Activated naive CD4-positive, alpha-beta T cell (primary cell): ENCODE measurements at places on chromosomes 1 and 21.
A peak's percentile ranks its signal among the peaks of the same experiment; 100 is the strongest.

DNA sequence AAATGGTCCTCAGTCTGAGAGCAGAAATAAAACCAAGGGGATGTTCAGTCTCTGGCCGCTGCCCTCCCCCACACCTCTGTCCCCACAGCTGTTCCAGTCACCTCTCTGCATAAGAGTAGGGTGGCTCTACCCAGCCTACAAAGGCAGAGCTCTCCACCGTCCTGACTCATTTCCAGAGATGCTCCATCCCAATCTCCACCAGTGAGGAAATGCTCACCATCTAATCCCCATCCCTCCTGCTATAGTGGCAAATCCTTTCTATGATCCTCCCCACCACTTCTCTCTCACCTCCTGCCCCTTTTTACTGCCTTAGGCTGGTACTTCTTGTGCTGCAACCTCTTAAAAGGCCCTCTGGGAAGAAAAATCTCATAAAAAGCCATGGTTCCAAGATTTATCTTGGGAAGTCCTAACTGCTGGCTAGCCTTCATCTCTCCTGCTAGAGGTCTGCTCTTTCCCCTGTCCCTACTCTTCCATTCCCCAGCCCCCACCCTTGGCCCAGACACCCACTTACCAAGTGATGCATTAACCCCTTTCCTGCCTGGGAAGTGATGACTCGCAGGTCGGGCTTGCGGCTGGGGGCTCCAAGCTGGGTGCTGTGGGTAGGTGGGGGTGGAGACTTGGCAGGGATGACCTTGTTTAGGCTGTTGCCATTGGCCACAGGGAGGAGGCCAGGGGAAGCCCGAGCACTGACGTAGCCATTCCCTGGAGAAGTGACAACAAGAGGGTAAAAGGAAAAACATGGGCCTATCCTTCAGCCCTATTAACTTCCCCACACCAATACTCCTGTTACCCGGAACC is 23.9 kb downstream of the MEF2D start:
- no peak for DNase-seq

DNA sequence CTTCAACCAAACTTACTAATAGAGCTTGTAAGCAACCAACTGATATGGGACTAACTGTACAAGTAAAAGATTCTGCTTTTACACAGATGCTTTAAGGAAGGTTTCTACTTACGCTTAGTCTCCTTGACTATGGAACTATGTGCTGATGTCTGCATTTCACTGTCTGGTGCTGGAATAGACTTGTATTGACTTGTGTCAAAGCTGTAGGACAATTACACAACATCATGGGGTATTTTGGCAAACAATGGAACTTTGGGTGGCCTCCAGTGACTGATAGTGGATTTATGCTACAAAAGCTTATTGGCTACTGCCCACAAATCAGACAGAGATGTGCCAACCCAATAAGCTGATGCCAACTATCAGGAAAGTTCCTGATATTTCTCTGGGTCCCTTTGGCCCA is 10.6 kb downstream of the CBR1 start:
- no peak for DNase-seq

- DNase-seq = no peak
Measured at GRCh38 chr1:11880911-11881748, 22.4 kb upstream of the NPPB start.

GRCh38 chr1:36486439-36487335 is 4.0 kb upstream of the CSF3R start:
- DNase-seq = no peak

DNA sequence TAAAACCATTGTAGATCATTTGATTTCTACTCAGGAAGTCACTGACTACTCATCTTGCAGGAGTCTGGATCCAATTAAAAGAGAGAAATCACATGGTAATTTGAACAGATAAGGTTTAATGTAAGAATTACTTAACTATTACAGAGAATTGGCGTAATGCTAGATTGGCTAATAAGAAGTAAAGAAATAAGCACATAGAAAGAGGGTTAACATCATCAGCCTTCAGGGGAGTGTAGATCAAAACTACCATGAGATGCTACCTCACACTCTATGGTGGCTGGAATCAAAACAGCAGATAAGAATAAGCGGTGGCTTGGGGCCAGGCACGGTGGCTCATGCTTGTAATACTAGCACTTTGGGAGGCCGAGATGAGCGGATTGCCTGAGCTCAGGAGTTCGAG is 11.7 kb downstream of the ST3GAL3 start:
- DNase-seq = no peak

DNA sequence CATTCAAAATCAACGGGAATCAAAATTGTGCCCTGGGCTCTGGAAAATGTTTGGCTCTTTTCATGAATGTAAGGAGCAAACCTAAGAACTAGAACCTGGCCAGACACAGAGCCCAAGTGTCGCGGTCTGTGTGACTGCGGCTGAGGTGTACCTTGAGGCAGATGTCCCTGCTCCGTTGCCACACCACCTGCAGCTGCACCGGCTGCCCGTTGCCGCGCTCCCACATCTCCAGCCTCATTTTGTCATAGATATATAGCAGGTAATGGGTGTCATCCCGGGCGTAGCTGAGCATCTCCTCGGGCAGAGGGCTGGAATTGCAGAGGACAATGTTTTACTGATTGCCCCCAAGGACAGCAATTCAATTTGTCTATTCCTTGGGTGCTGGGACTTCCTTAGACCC is 18.7 kb downstream of the EXOSC10 start:
- no peak for DNase-seq

- no peak for DNase-seq
Measured at GRCh38 chr1:30764396-30764795, 6.8 kb upstream of the LAPTM5 start.

DNA sequence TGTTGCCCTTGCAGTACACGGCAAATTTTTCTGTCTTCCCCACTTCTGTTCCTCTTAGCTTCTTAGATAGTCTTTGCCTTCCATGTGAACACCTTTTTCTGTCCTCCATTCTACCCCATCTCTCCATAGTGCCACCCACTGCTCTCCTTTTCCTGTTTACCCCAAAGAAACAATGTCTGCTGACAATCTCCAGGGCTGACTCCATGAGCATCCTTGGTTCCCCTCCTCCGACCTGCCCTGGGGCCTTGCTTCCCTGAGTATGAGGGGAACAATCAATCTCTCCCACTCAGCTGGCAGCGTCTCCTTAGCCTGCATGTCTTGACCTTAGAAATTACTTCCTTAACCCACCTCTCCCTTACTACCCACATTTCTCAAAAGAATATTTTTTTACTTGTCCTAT is 12.3 kb upstream of the MYBPHL start:
- DNase-seq = no peak

- DNase-seq = no peak
Measured at GRCh38 chr1:243890576-243890975, 40.5 kb upstream of the AKT3 start.

- no peak for DNase-seq
Measured at GRCh38 chr1:151060657-151061421, 642 bp downstream of the MLLT11 start.

- DNase-seq = no peak
Measured at GRCh38 chr1:216820345-216820744, 97.1 kb upstream of the ESRRG start.

DNA sequence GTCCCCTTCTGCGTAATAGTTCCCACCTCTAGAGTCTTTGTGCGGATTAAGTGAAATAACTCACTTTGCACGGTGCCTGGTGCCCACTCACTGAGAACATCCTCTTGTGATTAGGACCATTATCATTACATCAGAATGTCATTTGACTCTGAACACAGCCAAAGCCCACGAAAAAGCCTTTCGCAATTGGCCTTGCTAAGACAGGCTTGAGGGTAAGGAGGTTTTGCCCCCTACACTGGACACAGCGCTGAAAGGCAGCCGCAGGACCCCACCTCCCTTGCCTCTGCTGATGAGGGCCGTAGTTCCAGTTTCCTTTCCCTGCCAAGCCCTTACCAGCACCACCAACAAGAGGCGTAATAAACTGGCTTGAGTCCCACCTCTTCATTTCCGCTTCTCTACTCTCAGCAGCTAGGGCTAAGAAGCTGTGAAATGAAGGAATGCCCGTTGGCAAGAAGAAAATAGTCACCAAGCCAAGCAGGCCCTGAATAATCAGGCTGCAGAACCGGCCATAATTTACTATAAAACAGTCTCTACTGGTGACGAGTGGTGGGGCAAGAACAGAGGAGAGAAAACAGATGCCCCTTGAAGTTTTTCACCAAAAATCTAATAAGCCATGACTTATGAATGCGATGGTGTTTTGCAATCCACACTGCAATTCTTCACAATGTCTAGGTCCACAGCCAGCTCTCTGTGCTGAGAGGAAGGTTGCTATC is 53.1 kb downstream of the SH3GLB1 start:
- DNase-seq = no peak

- no peak for DNase-seq
Measured at GRCh38 chr1:240241278-240241677, 149.6 kb downstream of the FMN2 start.

DNA sequence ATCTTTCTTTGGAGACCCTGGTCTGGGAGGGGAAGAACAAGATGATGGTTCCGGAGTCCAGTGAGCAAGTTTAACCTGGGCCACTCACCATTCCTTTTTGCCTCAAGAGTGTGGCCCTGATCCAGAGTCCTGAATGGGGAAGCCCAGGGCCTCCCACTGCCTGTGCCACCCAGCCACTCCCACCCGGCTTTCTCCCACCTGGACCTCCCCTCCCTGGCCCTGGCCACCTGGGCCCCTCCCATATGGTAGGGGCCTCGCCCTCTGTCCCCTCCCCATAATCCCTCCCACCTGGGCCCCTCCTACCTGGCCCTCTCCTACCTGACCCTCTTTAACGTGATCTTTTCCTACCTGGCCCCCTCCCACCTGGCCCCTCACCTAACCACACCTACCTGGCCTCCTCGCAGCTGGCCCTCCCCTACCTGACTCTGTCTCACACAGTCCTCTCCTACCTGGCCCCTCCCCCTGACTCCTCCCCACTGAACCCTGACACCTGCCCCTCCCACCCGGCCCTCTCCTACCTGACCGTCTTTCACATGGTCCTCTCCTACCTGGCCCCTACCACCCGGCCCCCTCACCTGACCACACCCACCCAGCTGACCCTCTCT is 220.7 kb upstream of the VAMP3 start:
- DNase-seq = no peak

- no peak for DNase-seq
Measured at GRCh38 chr1:233251201-233251720, 44.3 kb downstream of the PCNX2 start.

DNA sequence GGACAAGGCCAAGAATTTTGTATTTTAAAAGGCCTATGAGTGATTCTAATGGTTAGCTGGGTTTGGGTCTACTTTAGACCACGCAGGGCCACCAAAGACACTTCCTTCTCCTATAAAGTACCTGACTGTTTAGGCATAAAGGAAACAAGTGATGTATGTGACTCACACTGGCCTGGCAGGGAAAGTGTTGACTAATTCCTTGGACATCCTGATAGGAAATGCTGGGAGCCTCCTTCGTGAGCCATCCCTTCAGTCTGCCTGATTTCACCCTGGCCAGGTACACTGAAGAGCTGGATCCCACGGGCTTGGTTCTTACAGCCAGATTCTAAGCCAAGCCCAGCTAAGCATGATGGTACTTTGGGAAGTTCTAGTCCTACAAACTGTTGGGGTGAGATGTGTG is 100.5 kb upstream of the HMGB4 start:
- DNase-seq = no peak

DNA sequence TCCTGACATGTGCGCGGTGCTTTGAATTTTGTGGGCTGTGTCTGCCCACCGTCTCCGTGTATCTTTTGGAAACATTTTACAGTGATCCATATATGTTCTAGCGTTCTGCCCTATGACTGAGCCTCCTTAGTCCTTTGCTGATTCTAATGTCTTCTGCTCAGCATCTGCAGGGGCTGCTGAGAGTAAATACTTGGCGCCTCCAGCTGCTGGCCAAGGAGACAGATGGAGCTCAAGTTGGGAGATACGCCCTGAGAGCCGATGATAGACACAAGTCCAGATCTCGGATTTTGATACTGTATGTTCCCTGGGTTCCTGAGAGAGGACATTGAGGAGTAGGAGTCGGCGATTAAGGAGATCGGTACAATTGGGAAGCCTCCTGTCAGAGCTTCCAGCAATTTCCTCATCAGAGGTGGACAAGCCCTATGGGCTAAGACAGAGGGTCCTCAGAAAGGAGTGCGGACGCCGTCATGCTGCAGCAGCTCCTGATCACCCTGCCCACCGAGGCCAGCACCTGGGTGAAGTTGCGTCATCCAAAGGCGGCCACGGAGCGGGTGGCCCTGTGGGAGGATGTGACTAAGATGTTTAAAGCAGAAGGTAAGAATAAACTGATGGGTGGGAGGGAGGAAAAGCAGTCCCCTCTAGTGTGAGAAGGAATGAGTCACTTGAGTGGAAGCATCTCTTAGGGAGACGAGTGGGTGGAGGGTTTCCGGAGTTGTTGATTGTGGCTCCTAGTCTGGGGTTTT is 390 bp downstream of the ZFP69B start:
- DNase-seq = peak; percentile 57

GRCh38 chr1:211068976-211069375 is 65.0 kb downstream of the KCNH1 start:
- DNase-seq = no peak

GRCh38 chr1:167728818-167729410 is 7.1 kb downstream of the MPZL1 start:
- DNase-seq = no peak

DNA sequence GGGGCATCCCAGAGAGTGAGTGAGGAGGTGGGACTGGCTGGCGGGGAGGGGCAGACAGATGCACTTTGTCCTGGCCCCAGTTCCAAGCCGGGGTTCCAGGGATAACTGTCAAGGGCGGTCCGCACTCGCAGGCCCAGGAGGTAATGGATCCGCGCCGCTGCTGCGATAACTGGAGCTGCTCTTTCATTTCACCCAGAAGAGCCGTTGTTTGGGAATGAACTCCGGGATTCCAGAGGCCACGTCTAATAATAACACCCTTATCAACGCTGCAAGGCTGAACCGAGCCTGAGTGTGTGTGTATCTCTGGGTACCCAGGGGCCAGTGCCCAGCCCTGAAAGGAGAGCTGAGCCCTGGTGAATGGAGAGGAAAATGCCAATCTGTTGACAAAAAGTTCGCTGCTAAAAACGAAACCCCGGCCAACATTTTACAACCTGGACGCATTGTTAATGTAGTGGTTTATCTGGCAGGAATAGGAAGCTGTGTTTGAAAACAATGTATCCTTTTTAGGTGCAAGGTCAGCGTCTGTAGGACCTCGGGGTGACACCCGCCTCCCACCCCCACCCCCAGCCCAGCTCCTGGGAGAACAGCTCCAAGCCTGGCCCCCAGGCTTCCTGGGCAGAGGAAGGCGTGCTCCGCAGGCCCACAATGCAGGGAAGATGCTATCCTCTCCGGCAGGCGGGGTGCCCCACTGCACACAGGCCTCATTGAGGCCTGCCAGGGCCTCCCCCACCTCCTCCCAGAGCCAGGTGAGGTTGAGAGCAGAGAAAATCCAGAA is 119.7 kb downstream of the PROX1 start:
- DNase-seq = no peak

- DNase-seq = no peak
Measured at GRCh38 chr1:79448426-79448825, 441.9 kb upstream of the ADGRL4 start.

DNA sequence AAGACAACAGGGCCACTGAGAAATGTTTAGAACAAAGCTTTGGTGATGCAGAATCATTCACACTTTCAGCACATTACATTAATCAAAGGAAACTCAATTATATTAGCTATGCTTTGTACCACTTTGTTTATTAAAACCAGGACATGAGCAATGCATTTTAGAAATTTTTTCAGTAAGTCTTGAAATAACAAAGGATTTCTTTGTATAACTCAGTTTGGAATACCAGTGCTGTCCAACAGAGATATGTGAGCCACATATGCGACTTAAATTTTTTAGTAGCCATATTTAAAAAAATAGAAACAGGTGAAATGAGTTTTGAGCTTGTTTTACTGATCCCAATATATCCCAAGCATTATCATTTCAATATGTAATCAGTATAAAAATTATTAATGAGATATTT is 18.8 kb upstream of the F3 start:
- DNase-seq = no peak

GRCh38 chr1:166083887-166084286 is 82.9 kb downstream of the FAM78B start:
- no peak for DNase-seq
